Fibroblast of the aortic adventitia (primary cell): ENCODE measurements at places on chromosomes 4 and X.

DNA sequence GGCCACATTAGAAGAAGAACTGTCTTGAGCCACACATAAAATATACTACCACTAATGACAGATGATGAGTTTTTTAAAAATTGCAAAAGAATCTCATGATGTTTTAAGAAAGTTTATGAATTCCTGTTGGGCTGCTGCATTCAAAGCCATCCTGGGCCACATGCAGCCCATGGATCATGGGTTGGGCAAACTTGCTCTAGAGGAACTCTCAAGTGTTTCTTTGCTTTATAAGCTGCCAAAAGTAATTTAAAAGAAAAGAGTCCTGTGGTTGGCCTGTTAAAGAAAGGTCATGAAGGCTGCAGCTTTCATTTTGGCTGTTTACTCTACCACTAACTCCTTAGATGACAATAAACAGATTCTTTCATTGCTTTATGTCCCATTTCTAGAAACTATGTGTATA is 218.2 kb downstream of the SCFD2 start:
- DNase-seq = no peak

DNA sequence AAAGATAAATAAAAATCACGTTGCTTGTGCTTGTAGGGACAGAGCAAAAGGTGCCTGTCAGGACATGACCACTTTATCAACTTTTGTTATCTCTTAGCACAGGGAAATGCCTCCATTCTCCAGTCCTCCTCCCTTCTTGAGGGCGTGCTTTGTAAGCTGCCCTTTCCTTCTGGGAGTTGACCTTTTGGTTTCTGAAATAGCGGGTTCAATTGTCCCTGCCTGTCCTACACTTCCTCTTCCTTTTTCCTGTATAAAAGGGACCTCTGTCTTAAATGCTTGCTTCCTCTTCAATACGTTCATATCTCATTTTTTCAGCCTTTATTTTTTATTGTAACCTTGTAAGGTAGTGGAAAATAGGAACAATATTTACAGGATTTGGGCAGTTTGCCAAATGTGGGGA is 153.5 kb downstream of the SH3BGRL start:
- DNase-seq = no peak

- no peak for DNase-seq
These were observed 565.2 kb downstream of the PCDH18 start for GRCh38 chr4:136967069-136967468.

DNA sequence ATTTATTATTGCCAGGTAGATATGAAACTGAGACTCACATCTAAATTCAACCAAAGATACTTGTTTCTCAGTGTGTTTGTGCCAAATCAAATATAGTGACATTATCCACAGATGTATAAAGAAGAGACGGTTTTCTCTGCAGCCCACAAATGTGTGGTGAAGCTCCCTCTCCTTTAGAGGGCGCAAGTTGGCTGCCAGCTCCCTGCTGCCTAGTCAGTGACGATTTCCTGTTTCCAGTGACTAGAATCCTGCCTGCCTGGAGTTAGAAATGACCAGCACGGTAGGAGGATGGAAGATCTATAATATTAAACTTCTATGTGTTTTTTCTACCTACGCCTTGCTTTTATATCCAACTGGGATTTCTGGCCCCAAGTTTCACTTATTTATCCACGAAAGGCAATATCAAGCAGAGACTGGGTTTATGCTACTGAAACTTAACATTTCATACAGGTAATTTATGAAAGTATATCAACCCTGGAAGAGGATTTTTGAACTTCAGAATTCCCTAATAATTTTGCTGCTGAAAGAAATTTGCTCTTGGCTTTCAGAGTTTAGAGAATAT is 1793.7 kb upstream of the TENM3 start:
- DNase-seq = no peak

DNA sequence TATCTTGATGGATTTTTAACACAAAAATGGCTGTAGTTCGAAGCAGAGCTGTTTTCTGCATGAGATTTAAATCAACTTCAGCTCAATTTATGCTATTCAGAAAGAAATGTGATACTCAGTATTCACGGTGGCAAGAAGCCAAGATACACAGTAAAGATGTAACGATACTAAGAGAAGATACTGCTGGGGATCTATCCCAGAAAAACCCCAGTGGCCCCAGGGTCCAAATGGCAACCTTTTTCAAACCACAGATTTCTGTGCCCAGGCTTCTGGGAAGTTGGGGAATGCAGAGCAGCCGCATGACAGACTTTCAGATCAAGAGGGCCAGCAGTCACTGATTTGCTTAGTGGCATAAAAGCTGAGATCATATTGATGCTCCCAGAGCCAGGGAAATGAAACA is 353.9 kb downstream of the AFF2 start:
- DNase-seq = peak; percentile 4

DNA sequence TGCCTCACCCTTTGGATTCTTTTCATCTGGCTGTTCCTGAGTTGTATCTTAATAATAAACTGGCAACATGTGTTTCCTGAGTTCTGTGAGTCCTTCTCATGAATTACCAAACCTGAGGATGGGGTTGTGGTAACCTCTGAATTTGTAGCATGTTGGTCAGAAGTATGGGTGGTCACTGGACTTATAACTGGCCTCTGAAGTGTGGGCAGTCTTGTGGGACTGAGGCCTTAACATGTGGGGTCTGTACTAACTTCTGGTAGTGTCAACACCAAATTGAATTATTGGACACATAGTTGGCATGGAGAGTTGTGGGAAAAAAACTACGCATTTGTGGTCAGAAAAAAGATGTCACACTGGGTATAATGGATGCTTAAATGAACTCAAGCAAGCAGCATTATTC is 45.0 kb upstream of the TNIP3 start:
- no peak for DNase-seq
